ENCODE measurements at places on chromosomes 7 and 10.

DNA sequence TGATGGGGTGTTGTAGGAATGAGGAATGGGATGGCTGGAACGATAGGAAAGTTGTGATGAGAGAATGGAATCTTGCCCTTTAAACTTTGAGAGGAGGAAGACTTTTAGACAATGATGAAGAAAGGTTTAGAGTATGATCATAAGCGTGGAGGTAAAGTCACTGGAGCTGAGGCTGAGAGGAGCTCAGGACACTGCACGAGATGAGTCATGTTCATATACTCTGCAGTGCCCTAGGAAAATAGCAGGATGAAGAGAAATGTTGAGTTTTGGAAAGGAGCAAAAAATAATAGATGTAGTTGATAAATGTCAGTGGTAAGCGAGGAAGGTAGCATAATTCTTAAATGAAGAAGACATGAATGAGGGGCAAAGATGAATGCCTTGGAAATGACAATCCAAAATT lies 28.3 kb upstream of the CUL1 start:
- no peak for DNase-seq

DNA sequence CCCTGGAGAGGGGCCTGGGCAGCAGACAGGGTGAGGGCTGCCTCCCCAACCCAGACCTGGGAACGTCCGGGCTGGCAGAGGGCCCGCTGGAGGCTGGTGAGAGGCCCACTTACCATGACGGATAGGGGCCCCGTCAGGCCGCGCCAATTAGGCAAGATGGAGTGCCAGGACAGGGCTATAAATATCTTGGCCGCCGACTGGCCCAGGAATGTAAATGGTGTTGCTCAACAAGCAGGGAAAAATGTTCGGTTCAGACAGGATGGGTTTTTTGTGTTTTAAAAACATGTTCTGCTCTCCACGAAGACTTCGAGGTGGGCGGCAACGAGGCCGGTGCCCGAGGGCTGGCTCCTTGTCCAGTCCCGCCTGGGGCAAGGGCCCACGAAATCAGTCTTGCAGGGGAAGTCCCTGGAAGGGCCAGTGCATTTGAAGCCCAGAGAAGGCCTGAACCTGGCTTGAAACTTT lies 35.8 kb upstream of the ELN start:
- no peak for DNase-seq

GRCh38 chr7:35519971-35520809 lies 174.7 kb downstream of the HERPUD2 start:
- DNase-seq, result peak; percentile 28

DNA sequence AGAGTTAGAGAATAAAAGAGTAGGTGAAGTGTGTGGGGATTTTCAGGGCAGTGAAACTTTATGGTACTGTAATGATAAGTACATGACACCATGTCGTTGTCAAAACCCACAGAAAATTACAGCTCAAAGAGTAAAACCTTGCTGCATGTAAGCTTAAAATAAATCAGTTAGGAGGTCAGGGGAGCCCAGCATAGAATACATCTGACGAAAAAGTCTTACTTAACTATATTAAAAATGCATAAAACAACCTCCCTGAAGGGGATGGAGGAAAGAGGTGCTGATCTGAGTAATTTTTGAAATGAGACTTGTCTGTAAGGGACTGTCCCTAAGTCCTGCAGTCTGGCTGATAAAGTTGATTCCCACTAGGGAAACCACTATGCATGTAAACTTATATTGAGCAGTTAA lies 49.8 kb upstream of the AKR1E2 start:
- DNase-seq, result no peak

- no peak for DNase-seq
Observed at GRCh38 chr10:21811245-21811585, 192.3 kb downstream of the DNAJC1 start.

DNA sequence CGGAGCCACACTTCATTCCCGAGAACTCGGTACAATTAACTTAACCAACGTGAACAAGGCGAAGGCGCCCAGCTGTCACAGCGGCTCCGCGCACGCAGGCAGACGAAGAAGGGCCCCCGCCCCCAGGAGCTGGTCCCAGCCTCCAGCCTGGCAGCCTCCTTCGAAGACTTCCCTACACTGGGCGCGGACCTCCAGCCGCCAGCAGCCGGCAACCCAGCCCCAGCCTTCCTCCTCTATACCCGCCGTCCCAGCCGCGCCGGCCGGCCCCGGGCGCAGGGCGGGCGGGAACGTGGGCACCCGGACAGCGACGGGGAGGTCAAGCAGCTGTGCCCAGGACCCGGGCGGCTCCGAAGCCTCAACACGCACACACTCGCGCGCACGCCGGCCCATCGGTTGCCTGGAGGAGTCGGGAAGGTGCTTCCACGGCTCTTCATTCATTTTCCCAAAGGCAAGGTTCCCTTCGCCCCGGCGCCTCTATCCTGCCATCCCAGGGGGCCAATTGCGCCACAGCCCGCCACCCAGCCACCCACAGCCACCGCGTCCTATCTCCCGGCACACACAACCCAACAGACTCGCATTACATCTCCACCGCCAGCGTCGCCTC lies 1.6 kb downstream of the CHST15 start:
- no peak for DNase-seq

DNA sequence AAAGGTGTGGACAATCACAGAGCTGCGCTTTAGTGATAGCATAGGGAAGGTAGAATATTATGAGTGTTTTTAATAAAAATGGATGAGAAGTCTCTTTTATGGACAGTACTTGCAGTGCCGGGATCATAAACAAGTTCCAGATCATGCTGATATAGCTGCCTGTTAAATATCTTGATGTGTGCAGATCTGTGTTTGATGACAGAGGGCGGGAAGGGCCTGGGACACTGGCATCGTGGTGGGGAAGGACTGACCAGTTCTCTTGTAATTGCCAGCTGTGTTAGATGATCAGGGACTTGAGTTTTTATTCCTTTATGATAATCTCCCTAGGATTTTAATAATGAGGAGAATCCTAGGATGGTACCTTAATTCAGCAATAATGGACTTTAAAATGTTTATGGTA lies 14.6 kb downstream of the SND1 start:
- no peak for DNase-seq

DNA sequence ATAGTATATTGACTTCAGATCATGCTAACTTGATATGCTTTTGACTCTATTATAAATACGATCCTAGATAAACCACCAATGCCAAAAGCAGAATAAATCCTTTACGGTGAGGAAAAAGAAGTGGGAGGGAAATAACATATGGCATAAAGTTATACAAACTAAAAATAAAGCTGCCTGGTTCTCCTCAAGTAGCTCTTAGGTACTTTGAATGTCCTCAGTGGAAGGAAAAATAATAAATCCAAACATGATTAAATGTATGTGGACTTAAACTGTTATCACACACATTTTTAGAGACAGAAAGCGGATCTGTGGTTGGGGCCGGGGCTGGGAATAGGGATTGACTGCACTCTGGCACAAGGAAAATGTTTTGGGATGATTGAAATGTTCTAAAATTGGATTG lies 23.6 kb downstream of the EEPD1 start:
- no peak for DNase-seq

DNA sequence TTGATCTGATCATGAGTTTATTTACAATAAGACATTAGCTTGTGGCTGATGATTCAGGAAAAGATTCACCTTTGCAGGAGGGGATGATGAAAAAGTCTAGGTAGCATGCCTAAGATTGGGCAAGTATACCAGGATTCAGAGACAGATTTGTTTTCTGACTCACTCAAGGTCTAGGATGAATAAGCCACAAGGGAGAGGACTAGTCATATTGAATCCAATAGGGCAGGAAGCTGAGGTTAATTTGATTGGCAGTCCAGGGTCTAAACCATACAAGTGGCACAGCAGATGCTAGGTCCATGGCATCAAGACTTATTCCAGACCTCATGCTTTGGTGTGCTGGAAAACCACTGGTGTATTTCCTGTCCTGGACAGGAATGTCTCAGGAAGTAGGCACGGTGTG lies 1133.4 kb downstream of the XPNPEP1 start:
- DNase-seq, result no peak

GRCh38 chr10:107809889-107810288 lies 645.4 kb upstream of the SORCS1 start:
- no peak for DNase-seq

DNA sequence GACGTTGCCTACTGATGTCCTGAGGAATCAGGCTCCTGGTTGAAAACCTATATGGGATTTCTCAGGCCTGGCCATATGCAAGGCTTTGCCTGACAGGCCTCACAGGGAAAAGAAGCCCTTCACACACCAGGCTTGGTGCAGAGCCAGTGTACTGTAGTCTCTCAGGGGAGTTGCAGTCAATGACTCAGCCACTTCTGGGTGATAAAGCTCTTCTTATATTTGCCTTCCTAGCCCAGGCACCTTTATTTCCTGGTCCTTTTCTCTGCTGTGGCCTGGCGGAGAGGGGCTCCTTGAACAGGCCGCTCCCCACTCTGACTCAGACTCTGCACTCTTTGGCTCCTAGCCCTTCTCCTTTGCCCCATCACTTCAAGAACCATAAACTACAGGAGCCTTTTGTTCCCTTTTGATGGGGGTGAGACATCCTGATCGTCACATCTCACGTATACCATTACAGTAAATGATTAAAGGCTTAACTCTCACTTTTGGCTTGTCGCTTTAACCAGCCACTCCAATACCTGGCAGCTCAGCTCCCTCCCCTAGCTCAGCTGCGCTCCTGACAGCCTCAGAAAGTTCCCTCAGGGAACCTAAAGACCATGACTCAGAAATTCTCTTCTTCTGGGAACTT lies 33.5 kb downstream of the DPY19L1 start:
- DNase-seq, result no peak

GRCh38 chr7:30281263-30281662 lies 3.1 kb upstream of the ZNRF2 start:
- DNase-seq, result no peak

DNA sequence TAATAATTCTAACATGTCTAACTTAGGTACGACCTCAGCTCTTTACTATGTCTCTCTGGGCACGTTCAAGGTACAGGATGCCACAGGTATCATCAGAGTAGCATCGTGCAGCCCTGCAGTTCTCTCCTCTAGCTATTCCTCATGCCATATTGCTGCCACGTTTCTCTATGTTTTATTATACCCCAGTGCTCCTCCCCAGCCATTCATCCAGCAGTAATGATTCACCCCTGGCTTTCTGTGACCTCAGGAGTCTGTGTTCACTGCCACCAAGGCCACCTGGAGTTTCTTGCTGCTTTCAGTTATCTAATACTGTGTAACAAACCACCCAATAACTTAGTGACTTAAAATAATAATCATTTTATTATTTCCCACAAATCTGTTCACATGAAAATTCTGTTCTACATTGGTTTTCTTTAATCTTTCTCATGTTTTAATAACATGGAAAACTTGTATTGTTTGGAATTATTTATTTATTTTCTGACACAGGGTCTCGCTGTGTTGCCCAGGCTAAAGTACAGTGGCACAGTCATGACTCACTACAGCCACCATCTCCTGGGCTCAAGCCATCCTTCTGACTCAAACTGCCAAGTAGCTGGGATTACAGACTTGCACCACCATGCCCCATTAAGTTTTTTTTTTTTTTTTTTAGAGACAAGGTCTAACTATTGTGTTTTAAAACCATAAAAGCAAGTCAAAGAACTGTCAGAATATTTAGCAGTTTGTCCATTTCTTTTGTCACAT lies 21.8 kb downstream of the REEP3 start:
- no peak for DNase-seq

Measured in activated CD4-positive, alpha-beta T cell treated with anti-CD3 and anti-CD28 coated beads, Interleukin-2, amount 50 U/mL, for 1 hour (primary cell).